Activated CD8-positive, alpha-beta memory T cell treated with anti-CD3 and anti-CD28 coated beads for 4 hours (primary cell): ENCODE measurements at places on chromosomes 7 and 10.

DNA sequence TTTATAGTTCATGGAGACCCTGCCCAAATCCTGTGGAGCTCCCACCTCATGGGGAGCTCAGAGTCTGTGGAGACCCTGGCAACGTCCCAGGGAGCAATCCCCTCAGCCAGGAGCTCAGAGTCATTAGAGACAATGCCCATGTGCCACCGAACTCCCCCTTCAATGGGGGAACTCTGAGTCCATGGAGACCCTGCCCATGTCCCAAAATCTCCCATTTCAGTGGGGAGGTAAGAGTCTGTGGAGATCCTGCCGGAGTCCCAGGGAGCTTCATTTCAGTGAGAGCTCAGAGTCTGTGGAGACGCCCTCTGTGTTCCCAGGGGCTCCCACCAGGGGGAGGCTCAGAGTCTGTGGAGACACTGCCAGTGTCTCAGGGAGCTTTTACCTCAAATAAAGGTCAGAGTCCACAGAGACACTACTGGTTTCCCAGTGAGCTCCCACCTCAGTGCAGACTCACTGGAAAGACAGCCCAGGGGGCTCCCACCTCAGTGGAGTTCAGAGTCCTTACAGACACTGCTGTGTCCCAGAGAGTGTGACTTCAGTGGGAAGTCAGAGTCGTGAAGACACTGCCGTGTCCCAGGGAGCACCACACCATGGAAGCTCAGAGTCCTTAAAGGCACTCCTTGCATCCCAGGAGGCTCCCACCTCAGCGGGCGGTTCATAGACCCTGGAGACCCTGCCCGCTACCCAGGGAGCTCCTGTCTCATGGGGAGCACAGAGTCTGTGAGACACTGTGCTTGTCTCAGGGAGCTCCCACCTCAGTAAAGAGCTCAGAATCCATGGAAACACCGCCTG is 5.0 kb downstream of the MYO1G start:
- no peak for DNase-seq

DNA sequence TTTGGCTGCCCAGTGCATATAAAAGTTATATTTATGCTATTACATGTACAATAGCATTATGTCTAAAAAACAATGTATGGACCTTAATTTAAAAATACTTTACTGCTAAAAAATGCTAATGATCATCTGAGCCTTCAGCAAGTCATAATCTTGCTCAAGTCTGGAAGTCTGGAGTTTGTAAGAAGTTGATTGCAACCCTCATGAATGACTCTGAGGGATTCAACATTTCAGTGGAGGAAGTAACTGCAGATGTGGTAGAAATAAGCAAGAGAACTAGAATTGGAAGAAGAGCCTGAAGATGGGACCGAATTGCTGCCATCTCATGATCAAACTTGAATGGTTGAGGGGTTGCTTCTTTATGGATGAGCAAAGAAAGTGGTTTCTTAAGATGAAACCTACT is 13.0 kb upstream of the ADAMTS14 start:
- DNase-seq: no peak

DNA sequence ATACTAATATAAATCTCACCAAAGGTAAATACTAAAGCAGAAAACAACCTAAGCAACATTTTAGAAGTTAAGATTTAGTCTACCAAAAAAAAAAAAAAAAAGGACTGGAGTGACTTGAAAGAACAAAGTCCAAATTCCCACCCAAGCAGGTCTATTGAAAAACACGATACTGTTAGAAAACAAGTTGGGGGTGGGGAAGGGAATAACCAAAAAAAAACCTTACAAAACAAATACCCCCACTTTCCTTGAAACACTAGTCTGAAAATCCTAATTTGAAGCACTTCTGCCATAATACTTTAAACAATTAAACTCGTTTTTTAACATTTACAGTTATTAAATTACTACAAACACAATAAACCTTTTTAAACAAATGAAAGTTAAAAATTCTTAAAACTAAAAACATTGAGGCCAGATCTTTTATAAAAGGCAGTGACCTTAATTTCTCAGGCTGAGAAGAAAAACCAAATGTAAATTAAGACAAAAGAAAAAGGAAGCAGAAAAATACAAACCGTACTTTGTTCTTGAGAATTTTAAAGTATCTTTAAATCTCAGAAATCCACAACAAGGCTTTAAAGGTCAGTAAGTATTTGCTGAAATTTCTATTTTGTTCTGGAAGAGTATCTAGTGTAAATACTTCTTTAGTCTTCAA is 135.1 kb downstream of the NRBF2 start:
- no peak for DNase-seq

- DNase-seq: no peak
These were observed 63.0 kb upstream of the HPS1 start for GRCh38 chr10:98509745-98510144.

DNA sequence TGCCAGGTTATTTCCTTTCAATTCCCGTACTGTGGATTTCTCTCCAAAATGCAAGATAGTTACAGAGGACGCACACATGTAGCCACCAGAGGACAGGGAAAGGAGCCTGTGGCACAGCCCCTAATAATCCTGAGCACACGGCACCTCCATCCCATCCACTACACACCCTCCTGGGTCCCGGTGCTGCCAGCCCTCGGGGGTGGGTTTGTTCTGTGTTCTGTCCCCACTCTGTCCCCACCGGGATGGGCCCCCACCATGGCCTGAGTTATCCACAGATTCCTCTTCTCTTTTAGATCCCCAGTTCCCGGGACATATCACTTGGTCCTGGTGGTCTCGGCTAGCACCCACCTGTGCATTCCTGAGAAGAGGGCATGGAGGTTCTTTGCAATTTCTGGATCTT is 196.9 kb upstream of the PPP2R2D start:
- no peak for DNase-seq

- no peak for DNase-seq
These were observed 278.8 kb upstream of the SORCS1 start for GRCh38 chr10:107443326-107443725.

GRCh38 chr7:49718760-49719159 is 54.7 kb upstream of the VWC2 start:
- no peak for DNase-seq

- no peak for DNase-seq
These were observed 39.5 kb downstream of the ERCC6 start for GRCh38 chr10:49499305-49499851.

GRCh38 chr10:13791483-13791882 is 204.7 kb downstream of the PRPF18 start:
- DNase-seq: no peak

- no peak for DNase-seq
These were observed 10.9 kb upstream of the NFE2L3 start for GRCh38 chr7:26141077-26141476.

DNA sequence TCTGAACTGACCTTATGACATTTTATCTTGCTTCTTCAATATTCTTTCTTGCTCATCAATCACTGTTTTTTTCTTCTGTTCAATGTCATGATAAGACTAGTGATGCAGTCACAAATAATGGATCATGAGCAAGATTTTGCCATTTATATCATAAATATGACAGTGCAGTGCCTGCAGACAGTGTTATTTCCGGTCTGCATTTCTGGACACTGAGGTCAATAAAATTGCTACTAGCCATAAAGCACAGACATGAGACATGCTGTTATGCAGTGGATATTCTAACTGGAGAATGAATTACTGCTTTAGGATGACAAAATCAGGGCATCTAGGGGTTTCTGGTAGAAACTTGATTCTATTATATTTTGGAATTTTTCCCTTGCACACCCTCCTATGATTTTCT is 1509.7 kb upstream of the LRRTM3 start:
- DNase-seq: no peak

GRCh38 chr7:153518201-153518984 is 533.8 kb upstream of the DPP6 start:
- no peak for DNase-seq

- no peak for DNase-seq
These were observed 100.7 kb downstream of the ST8SIA6 start for GRCh38 chr10:17353568-17354300.

GRCh38 chr10:94149702-94150101 is 156.0 kb downstream of the PLCE1 start:
- no peak for DNase-seq

DNA sequence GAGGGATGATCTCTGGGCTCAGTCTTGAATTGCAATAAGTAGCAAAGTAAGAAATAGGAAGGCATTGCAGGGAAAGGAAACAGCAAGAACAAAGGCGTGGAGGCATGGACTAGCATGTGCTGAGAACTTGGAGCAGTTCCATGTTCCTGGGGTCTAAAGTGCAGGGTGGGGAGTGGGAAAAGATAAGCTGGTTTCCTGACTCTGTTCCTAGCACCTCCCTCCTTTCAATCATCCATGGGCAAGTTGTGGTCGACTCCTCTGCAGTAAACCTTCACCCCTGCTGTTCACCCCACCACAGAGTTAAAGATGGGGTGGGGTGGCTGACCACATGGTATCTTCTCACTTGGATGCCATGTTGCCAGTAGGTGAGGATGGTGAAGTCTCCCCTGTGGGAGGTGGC is 29.6 kb downstream of the RPS24 start:
- no peak for DNase-seq

DNA sequence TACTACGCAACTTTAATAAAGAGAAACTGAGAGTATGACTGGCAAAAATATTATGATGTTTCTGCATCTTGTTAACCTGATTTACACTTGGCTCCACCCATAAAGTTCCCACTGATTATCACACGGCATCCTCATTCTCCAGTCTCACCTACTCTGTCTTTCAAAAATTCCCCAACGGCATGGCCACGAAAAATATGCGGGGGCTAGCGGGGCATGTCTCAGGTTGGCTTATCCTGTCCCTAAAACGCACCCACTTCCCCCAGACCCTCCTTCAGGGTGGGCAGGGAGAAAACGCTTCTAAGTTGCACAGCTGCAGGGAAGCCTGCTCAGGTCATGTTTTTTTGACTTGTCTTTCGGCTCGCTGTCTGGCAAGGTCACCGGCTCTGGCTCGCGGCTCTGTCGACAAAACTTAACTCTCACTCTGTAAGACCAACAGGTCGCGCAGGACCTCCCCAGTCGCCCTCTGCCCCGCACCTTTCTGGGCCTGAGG is 3.8 kb downstream of the CDK6 start:
- DNase-seq: no peak

- no peak for DNase-seq
These were observed 5.7 kb downstream of the TNS3 start for GRCh38 chr7:47576031-47576865.

- no peak for DNase-seq
These were observed 178.3 kb upstream of the KLF14 start for GRCh38 chr7:130912082-130912861.

DNA sequence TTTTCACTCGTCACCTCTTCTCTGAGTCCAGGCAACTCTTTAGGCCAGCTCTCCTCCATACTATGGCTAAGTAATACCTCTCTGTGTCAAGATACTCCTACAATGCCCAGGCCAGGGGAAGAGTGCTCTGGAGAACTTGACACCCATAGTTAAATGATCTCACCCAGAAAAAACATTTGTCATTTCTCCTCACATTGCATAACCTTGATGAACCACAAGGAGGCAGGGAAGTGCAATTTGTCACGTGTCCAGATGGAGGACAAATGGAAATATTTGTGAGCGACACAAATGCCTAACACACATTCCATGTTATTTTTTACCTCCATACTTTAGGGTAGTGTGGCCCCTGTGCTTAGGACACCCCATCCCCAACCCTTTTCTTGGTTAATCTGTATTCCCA is 78.3 kb downstream of the HTR7 start:
- DNase-seq: no peak

- DNase-seq: no peak
These were observed 139.9 kb upstream of the PITRM1 start for GRCh38 chr10:3312403-3312940.

DNA sequence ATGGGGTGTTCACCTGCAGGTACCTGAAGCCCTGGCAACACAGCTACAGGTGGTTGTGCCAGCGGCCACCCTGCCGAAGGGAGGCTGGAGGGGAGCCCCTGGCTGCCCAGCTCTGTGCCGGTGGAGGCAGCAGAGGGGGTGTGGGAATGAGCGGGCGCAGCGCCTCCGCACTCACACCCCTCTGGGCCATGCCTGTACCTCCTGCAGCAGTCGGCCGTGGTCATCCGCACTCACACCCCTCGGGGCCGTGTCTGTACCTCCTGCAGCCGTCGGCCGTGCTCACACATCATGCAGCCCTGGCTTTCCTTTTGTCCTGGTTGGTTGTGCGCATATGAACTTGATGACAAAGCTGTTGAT is 1.7 kb downstream of the ZNF511 start:
- DNase-seq: no peak

- DNase-seq: no peak
These were observed 56.4 kb downstream of the NEUROD6 start for GRCh38 chr7:31284106-31284505.

DNA sequence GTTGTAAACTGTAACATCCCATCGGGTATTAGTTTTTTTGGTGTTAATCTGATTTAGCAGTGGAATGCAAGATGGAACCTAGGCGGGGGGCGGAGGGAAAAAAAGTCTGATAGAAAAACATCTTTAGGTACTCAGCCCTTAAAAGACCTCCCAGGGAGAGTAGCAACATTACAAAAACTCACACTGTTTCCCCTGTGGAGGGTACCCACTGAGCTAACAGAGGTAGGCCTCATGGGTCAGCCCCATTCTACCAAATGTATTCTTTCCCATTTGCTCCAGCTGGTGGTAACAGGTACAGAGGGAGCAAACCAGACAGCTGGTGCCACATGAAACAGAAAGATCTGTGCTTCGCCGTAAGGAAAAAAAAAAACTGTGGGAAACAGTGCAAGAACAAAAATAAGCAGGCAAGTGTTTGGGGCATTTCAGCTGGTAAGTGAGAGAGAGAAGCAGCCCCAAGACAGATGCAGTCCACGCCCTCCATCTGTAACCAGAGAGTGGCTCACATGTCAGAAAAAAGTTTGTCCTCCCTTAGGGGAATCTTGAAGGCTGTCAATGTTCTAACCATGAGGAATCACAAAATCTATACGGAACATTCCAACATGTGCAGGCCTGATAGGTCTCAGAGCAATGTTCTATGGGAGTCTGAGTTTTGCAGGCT is 65.3 kb downstream of the HOXA1 start:
- no peak for DNase-seq

- DNase-seq: peak; percentile 77
These were observed at the start of gene SRI for GRCh38 chr7:88219781-88220747. SRI (minus strand) TSS chr7:88220038; CDS start chr7:88220026, 12 bp downstream.

GRCh38 chr10:70578371-70578947 is 24.1 kb downstream of the PRF1 start:
- peak; percentile 39 for DNase-seq

DNA sequence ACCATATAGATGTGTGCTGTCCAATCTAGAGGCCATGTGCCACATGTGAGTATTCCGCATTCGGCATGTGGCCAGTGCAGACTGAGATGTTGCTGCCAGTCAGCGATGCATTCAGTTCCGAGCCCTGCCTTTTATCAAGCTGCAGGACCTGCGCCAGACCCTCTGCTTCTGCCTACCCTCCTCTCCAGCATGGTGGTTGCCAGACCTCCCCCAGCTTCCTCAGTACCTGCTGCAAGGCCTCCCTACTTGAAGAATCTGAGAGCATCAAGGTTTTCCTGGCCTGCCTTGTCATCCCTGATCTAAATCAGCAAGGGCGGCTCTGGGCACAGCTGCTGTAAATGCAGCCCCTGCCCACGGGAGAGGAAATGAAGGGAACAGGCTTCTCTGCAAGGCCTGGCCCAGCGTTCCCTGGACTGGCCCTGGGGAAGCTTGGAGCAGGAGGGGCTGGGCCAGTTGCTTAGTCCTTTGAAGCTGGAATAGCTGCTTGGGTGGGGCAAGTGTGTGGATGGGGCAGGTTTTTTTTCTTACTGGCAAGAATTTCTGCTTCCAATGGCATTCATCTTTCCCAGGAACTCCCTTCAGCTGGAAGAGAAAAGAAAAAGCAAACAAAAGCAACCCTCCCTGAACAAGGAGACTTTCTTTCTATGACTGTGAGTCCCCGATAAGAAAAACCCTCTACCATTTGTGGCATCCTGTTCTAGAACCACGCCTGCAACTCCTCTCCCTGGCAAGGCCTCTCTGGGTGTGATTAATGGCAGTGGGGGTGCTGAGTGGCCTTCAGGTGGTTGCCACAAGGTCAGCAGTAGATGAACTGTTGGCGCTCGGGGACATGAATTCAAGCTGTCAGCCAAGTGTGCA is 93.0 kb downstream of the NHLRC2 start:
- DNase-seq: no peak
